ENCODE measurements at places on chromosomes 16 and 17. TPM values are rescaled to one million over a fixed set of nuclear protein-coding genes. Genes with fewer than 3 reads are reported as not detected.

DNA sequence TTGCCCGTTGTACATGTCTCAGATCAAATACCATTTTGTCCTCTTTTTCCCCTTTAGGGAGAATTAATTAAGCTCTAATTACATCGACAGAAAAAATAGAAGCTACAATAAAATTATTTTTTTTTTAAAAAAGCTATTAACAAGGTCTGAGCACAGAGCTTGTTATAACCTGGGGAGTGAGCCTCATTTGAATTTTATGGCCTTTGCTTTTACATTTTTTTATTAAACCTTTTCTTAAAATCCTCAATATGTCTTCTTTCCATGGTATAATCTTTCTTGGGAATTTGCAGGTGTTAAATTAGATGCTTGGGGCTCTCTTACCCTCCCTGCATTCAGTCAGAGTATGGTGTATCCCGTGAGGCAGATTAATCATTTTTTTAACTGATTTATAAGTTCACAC, 212.5 kb upstream of the XYLT1 start:
- no peak for DNase-seq
- H3K4me3 ChIP-seq, result no peak overlapping the region
- H3K27ac ChIP-seq, result no peak overlapping the region
- no peaks in the 10 kb centered on the region for H3K27me3 ChIP-seq
- no peaks in the 10 kb centered on the region for H3K4me1 ChIP-seq

Gene CLEC19A
- not detected for total RNA-seq

DNA sequence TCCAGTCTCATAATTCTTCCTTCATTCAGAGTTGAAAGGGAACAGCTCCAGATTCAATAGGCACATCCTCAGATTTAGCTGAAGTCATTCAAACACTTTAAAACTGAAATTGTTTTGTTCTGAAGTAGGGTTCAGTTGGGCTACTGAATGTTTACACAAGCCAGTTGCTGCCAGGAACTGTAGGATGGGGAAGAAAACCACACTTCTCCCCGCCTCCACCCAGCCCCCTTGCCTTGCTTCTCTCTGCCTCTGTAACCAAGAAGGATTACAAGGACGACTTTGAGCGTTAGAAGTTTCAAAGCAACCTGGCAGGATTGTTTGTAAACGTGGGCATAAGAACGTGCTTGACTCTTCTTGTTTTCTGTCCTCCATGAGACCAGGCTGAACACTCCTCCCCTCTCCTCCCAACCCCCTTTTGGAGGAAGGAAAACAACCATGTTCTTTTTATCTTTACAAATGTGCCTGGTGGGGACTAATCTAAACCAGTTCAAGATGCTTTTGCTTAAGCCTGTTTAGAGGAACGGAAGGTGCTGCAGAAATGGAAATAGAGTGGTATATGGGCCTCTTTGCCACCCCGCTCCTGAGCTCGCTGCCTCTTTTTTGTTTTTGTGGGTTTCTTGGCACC, 287.9 kb downstream of the FTO start:
- H3K27me3 ChIP-seq, result no peaks in the 10 kb centered on the region
- H3K4me1 ChIP-seq, result no peaks in the 10 kb centered on the region
- H3K36me3 ChIP-seq, result no peaks in the 10 kb centered on the region
- no peak overlapping the region for H3K27ac ChIP-seq
- no peak overlapping the region for H3K4me3 ChIP-seq

- no peak overlapping the region for H3K4me3 ChIP-seq
- DNase-seq, result no peak
- H3K27me3 ChIP-seq, result no peaks in the 10 kb centered on the region
- peaks cover 3% of the 10 kb centered on the region for H3K36me3 ChIP-seq
- H3K4me1 ChIP-seq, result no peaks in the 10 kb centered on the region
These were observed 14.4 kb downstream of the SLFN5 start for GRCh38 chr17:35257208-35257659.

DNA sequence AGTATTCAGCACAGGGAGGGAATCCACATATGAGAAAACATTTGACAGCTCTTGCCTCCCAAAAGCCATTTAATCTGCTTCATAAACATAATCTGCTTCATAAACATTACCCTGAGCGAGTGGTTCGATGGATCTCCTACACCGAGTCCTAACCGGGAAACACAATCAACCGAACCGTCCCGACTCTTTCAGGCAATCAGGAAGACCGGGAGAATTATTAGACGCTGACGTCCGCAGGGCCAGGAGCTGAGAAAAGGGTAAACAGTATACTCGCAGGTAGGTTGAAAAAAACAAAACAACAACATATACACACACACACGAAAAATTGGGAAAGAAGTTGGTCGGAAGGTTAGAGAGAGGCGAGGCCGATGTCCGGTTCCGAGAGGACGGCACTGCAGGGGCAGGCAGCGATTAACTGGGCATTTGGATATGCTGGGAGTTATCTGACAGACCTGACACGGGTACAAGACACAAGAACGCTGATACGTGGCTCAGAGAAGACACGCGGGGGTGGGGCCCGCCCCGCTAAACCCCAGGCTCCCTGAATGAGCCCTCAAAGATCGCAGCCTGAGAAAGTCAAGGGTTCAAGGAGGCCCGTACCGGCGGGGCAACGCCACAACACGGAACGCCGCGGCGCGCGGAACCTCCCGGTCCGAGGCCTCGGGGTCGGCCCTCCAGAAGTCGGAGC, 585 bp downstream of the AP1G1 start:
- H3K27ac ChIP-seq, result peak overlapping the region; percentile 95
- peak overlapping the region; percentile 96 for H3K4me3 ChIP-seq
- no peak for DNase-seq
- no peaks in the 10 kb centered on the region for H3K36me3 ChIP-seq

DNA sequence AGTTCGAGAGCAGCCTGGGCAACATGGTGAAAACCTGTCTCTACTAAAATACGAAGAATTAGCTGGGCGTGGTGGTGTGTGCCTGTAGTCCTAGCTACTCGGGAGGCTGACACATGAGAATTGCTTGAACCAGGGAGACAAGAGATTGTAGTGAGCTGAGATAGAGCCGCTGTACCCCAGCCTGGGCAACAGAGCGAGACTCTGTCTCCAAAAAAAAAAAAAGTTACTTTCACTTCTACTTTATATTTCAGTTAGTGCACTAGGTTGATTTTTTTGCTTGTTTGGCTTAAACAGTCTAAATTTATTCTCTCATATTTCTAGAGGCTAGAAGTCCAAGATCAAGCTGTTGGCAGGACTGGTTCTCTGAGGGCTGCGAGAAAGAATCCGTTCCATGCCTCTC, 13.4 kb downstream of the CCDC102A start:
- H3K36me3 ChIP-seq, result no peaks in the 10 kb centered on the region
- no peak overlapping the region for H3K27ac ChIP-seq
- H3K27me3 ChIP-seq, result no peaks in the 10 kb centered on the region

DNA sequence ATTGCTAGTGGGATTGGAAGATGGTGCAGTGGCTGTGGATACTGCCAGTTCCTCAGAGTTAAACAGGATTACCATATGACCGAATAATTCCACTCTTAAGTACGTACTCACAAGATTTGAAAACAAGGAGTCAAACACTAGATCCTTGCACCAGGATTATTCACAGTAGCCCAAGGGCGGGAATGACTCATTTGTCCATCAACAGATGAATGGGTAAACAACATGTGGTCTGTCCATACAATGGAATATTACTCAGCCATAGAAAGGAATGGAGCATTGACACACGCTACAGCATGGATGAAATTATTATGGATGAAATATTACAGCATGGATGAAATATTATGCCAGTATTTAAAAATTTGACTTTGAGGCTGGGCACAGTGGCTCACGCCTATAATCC, 9.1 kb upstream of the MAPK8IP3 start:
- H3K4me3 ChIP-seq, result no peak overlapping the region
- DNase-seq, result no peak
- H3K27ac ChIP-seq, result no peak overlapping the region
- H3K4me1 ChIP-seq, result no peaks in the 10 kb centered on the region

DNA sequence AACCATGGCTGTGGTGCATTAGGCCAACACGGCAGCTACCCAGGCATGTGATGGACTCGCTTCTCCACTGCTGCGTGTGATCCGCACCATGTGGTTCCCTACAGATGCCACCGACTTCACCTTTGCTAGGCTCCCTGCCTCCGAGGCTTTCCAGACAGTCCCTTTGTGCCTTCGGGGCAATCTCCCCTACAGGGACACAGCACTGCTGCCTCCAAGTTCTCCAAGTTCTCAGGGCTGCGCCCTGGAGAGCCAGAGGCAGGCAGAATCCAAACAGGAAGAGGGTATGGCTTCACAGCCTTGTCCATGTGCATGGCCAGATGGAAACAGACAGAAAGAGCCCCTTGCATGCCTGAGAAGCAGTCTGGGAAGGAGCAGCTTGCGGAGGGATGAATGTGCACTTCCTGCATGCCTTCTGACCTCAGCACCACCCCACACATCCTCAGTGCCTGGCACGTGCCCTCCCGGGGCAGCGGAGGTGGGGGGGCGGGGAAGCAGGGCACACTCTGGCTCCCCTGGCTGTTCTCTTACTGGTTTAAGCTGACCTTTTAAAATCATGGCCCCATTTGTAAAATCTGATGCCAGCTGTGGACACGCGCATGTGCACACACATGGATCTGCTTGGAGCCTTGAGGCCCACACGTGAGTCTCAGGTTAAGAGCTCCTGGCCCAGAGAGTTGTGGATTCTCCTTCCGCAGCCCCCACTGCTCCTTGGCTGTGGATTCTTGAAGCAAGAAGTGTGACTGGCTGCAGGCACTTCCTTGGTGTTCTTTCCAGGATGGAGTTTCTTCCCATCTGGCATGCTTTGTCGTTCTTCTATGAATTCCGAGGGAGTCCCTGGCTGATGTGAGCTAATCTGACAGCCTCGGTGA, 55.3 kb upstream of the MTSS2 start:
- no peak overlapping the region for H3K4me3 ChIP-seq
- no peak overlapping the region for H3K27ac ChIP-seq
- H3K27me3 ChIP-seq, result no peaks in the 10 kb centered on the region
- no peaks in the 10 kb centered on the region for H3K4me1 ChIP-seq
- DNase-seq, result no peak
- no peaks in the 10 kb centered on the region for H3K36me3 ChIP-seq

- peak; percentile 20 for DNase-seq
- no peaks in the 10 kb centered on the region for H3K36me3 ChIP-seq
- no peak overlapping the region for H3K27ac ChIP-seq
- no peaks in the 10 kb centered on the region for H3K4me1 ChIP-seq
- no peaks in the 10 kb centered on the region for H3K27me3 ChIP-seq
These were observed 187.9 kb upstream of the CHMP6 start for GRCh38 chr17:80803451-80804428.

GRCh38 chr17:20207262-20207985, 198.3 kb downstream of the SPECC1 start:
- no peaks in the 10 kb centered on the region for H3K36me3 ChIP-seq
- no peaks in the 10 kb centered on the region for H3K27me3 ChIP-seq
- H3K4me1 ChIP-seq, result peaks cover 1% of the 10 kb centered on the region
- H3K4me3 ChIP-seq, result no peak overlapping the region
- peak overlapping the region; percentile 69 for H3K27ac ChIP-seq

Gene EVPL
- 0.21 TPM for total RNA-seq

DNA sequence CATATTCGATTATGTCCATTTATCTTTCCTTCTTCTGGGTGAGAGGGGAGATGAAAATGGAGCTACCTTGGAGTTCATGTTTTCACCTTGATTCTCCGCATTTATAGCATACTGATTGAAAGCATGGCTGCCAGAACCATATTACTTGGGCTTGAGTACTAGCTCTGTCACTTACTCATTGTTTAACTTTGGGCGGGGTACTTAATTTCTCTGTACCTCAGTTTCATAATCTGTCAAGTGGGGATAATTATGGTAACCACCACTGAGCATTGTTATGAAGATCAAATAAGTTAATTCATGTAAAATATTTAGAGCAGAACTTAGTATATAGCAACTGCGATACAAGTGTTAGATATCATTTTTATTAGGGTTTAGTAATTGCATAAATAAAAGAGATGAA, 65.2 kb downstream of the FTO start:
- H3K4me1 ChIP-seq, result peaks cover 19% of the 10 kb centered on the region
- H3K4me3 ChIP-seq, result no peak overlapping the region

GRCh38 chr16:85127379-85127723, 15.1 kb upstream of the CIBAR2 start:
- H3K36me3 ChIP-seq, result no peaks in the 10 kb centered on the region
- peaks cover 7% of the 10 kb centered on the region for H3K4me1 ChIP-seq
- DNase-seq, result no peak

Gene FBXL16
- total RNA-seq, result 0.18 TPM

Gene SULT1A2
- total RNA-seq, result 1.8 TPM

Gene SMPD3
- total RNA-seq, result 1.1 TPM

DNA sequence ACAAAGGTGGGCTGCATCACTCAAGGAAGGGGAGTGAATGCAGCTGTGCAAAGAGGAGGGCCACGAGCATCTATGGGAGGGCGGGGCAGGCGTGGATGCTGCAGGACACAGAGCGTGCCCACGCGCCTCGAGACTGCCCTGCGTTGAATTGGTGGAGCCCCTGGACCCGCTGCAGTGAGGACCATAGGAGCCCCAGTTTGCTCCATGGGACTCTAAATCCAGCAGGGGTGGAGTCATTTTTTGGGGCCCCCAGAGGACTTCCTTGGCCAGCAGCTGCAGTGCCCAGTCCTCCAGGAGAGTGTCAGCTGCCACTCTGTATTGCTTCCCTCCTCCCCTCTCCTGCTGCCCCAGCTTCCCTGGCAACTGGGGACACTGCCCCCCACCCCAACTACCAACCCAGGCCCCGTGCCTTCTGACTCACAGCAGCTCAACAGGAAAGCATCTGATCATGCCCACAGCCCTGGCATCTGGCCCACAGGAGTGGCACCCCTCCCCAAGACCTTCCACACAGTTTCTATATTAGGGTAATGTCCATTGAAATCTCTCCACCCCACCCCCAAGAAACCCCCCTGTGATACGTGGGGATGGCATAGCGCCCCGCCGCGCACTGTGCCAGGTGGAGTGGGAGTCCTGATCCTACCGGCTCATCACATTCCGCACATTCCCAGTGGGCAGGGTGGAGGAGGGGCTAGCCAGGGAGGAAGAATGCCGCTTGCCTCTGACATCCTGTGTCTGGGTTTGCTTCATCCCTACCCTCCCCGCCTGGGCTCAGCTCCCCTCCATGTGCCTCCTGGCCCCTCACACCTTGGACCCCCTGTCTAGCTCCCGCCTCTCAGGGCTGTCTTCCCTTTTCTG, 27.8 kb upstream of the ITGA3 start:
- no peaks in the 10 kb centered on the region for H3K4me1 ChIP-seq
- no peaks in the 10 kb centered on the region for H3K27me3 ChIP-seq
- no peak overlapping the region for H3K4me3 ChIP-seq
- DNase-seq, result peak; percentile 70
- H3K27ac ChIP-seq, result no peak overlapping the region

Gene CCDC200
- not detected for total RNA-seq

Gene HAS3
- 0.68 TPM for total RNA-seq
